ENCODE measurements at places on chromosomes 2 and 18.

DNA sequence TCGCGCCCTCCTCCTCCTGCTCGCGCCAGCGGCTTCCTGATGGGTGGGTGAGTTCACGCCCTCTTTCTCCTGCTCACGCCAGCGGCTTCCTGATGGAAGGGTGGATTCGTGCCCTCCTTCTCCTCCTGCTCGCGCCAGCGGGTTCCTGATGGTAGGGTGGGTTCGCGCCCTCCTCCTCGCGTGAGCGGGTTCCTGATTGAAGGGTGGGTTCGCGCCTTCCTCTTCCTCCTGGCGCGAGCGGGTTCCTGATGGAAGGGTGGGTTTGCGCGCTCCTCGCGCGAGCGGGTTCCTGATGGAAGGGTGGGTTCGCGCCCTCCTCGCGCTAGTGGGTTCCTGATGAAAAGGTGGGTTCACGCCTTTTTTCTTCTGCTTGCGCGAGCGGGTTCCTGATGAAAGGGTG, 62.0 kb upstream of the MGAT5 start:
- DNase-seq: no peak

DNA sequence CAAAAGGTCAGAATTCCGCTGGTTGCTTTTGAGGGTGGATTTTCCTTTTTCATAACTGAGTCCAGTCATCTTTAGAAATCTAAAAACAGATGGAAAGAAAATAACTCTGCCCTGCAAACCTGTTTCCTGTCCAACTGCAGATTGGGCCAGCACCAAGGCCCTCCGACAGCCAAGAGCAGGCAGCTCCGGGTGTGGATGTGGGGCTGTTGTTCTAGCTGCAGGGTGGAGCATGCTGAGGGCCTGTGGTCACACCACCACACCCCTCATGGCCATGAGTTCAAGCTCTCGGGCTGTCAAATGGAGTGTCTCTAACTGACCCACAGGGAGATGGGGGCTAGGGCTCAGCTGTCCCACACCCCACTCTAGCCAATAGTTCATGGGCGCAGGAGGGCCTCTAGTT, 69.3 kb upstream of the BZW1 start:
- DNase-seq: no peak

GRCh38 chr2:236317938-236318396, 53.8 kb upstream of the ASB18 start:
- no peak for DNase-seq

- no peak for DNase-seq
Measured at GRCh38 chr2:11419781-11420180, 46.2 kb downstream of the E2F6 start.

- DNase-seq: no peak
Measured at GRCh38 chr18:8416212-8417019, 192.8 kb upstream of the RAB12 start.

- DNase-seq: peak; percentile 70
Measured at GRCh38 chr2:62195421-62196277, at the start of gene B3GNT2. TSS of gene B3GNT2 (plus strand) at chr2:62196115. CDS start at chr2:62222221, 26,106 bp downstream.

- DNase-seq: no peak
Measured at GRCh38 chr2:10278029-10278762, 24.5 kb upstream of the HPCAL1 start.

DNA sequence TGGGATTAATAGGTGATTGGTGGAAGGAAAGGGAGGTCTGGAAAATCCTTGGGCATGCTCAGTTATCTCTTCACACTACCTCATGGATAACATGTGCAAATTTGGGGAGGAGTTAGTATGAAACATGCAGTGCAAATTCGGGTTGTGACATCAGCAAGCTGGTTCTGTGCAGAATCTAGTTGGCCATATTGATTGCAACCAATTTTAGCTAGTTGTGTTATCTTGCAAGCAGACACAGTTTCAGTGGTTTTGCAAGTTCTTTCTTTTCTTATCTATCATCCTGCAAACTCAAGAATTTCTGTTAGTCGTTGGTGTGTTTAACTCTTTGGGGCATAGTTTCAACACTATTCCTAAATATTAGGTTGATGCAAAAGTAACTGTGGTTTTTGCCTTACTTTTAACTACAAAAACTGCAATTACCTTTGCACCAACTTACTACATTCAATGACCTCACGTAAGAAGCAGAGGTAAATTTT, 135.4 kb downstream of the PTH2R start:
- no peak for DNase-seq

- DNase-seq: no peak
Measured at GRCh38 chr2:101360232-101360631, 27.1 kb downstream of the CREG2 start.

- DNase-seq: no peak
Measured at GRCh38 chr2:221425891-221426290, 146.2 kb downstream of the EPHA4 start.

- DNase-seq: no peak
Measured at GRCh38 chr2:137298377-137298776, 533.0 kb downstream of the THSD7B start.
